Right atrium auricular region (tissue), 2 donors: ENCODE measurements at places on chromosomes 7 and 10. TPM values are rescaled to one million over a fixed set of nuclear protein-coding genes. Genes with fewer than 3 reads are reported as not detected.

GRCh38 chr10:33537066-33537465 is 202.6 kb upstream of the NRP1 start:
- no peaks in the 10 kb centered on the region for H3K36me3 ChIP-seq
- no peaks in the 10 kb centered on the region for H3K4me1 ChIP-seq
- no peak overlapping the region for H3K27ac ChIP-seq
- no peaks in the 10 kb centered on the region for H3K27me3 ChIP-seq
- DNase-seq = no peak
- H3K4me3 ChIP-seq = no peak overlapping the region

DNA sequence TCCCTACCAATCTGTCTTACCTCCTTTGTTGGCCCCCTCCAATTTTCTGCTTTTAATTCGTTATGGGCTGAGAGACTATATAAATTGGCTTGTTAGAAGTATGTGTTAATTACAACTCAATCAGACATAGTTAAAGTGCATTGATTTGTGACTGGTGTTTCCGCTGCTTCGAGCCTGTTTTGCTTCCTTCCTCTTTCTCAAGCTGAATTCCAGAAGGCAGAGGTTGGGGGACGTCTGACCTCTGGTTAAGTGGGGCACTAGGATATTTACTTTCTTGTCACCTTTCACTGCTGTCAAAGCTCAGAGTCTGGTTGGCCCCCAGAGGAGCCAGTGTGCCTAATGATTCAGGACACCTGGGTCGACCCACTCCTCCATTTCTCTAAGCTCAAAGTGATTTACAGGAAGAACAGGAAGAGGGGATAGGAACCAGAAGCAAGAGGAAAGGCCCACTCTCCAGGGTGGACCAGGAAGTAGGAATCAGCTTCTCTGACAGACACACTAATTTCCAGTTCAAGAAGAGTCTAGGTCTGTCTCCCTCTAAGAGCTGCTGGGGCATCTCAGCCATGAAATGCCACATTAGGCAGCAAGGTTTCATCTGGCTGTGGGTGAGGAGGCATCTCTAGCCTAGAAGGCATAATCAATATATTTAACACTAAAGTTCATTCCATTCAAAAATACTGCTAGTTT is 397.2 kb upstream of the NPVF start:
- peak overlapping the region; percentile 56 for H3K27ac ChIP-seq
- H3K4me1 ChIP-seq = no peaks in the 10 kb centered on the region
- DNase-seq = no peak
- no peaks in the 10 kb centered on the region for H3K36me3 ChIP-seq
- H3K4me3 ChIP-seq = no peak overlapping the region
- no peaks in the 10 kb centered on the region for H3K27me3 ChIP-seq

GRCh38 chr10:86712317-86712707 is 44.0 kb downstream of the LDB3 start:
- DNase-seq = no peak
- no peaks in the 10 kb centered on the region for H3K4me1 ChIP-seq
- no peaks in the 10 kb centered on the region for H3K27me3 ChIP-seq
- peak overlapping the region; percentile 91 for H3K27ac ChIP-seq

SLC39A12 gene
- total RNA-seq = not detected

NRCAM gene
- total RNA-seq = 0.93 TPM

- no peaks in the 10 kb centered on the region for H3K36me3 ChIP-seq
- H3K27ac ChIP-seq = no peak overlapping the region
- no peaks in the 10 kb centered on the region for H3K27me3 ChIP-seq
- no peak overlapping the region for H3K4me3 ChIP-seq
- no peak for DNase-seq
Measured at GRCh38 chr7:88664630-88665233, 94.8 kb upstream of the ZNF804B start.

LIPK gene
- total RNA-seq = not detected

GRCh38 chr7:66974986-66975590 is 20.3 kb downstream of the SBDS start:
- no peak overlapping the region for H3K27ac ChIP-seq
- no peak overlapping the region for H3K4me3 ChIP-seq
- no peaks in the 10 kb centered on the region for H3K27me3 ChIP-seq
- no peaks in the 10 kb centered on the region for H3K4me1 ChIP-seq

SPAM1 gene
- total RNA-seq = not detected

- peaks cover 32% of the 10 kb centered on the region for H3K4me1 ChIP-seq
- no peaks in the 10 kb centered on the region for H3K27me3 ChIP-seq
- H3K27ac ChIP-seq = no peak overlapping the region
- no peak for DNase-seq
- H3K4me3 ChIP-seq = no peak overlapping the region
Measured at GRCh38 chr7:151748733-151749132, 128.2 kb downstream of the PRKAG2 start.

- DNase-seq = no peak
- H3K27ac ChIP-seq = no peak overlapping the region
- H3K27me3 ChIP-seq = no peaks in the 10 kb centered on the region
Measured at GRCh38 chr7:96061009-96061408, 260.9 kb downstream of the SLC25A13 start.

- H3K4me3 ChIP-seq = no peak overlapping the region
- DNase-seq = no peak
Measured at GRCh38 chr10:9052767-9053166, 998.3 kb downstream of the GATA3 start.

SFRP4 gene
- total RNA-seq = 11.9 TPM

CC2D2B gene
- 1.6 TPM for total RNA-seq

DNA sequence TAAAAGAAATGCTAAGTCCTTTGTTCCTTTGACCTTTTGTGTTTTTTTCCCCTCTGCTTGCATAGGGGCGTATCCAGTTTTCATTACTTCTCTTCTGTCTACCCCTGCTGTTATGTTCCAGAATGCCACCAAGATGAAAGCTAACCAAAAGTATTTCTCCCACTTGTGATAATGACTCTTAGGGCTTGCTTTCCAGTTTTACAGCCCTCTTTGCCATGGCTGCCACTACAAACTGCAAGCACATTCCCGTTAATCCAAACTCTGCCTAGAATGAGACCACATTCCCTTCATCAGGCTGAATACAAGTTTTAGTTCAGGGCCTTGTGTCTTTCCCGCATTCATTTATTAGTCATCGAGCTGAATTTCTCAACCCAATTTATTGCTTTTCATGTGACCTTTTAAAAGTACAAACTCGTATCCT is 23.6 kb upstream of the CD36 start:
- no peak for DNase-seq
- H3K27ac ChIP-seq = peak overlapping the region; percentile 87
- peaks cover 7% of the 10 kb centered on the region for H3K36me3 ChIP-seq
- no peak overlapping the region for H3K4me3 ChIP-seq
- no peaks in the 10 kb centered on the region for H3K4me1 ChIP-seq

- no peak overlapping the region for H3K4me3 ChIP-seq
- H3K4me1 ChIP-seq = no peaks in the 10 kb centered on the region
- no peak for DNase-seq
Measured at GRCh38 chr7:4782333-4783291, 7.2 kb downstream of the AP5Z1 start.

GRCh38 chr7:112566442-112567324 is 85.9 kb downstream of the LSMEM1 start:
- H3K4me1 ChIP-seq = no peaks in the 10 kb centered on the region
- H3K27me3 ChIP-seq = no peaks in the 10 kb centered on the region
- no peak overlapping the region for H3K4me3 ChIP-seq
- peak overlapping the region; percentile 66 for H3K27ac ChIP-seq

GRCh38 chr10:69358148-69358795 is 58.4 kb downstream of the TACR2 start:
- no peaks in the 10 kb centered on the region for H3K4me1 ChIP-seq
- no peak overlapping the region for H3K4me3 ChIP-seq
- no peak for DNase-seq
- no peaks in the 10 kb centered on the region for H3K27me3 ChIP-seq
- peaks cover 6% of the 10 kb centered on the region for H3K36me3 ChIP-seq

DNA sequence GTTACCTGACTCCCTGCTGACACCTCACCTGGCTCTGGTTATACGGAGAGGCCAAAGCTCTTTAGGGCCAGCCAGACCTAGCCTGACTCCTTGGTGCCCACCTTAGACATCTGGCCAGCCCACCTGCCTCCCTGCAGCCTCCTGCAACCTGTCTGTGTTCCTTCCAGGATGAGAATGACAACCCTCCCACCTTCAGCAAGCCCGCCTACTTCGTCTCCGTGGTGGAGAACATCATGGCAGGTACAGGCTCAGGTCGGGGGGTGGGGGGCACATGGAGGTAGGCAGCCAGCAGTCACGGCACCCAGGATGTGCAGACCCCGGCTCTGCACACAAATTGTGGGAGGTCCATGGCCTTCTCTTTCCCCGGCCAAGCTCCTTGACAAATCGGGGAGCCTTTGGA is 32.1 kb downstream of the C10orf105 start:
- H3K27ac ChIP-seq = no peak overlapping the region
- H3K27me3 ChIP-seq = no peaks in the 10 kb centered on the region
- no peak overlapping the region for H3K4me3 ChIP-seq
- no peaks in the 10 kb centered on the region for H3K36me3 ChIP-seq
- no peaks in the 10 kb centered on the region for H3K4me1 ChIP-seq

GRCh38 chr7:90267263-90267858 is 22.4 kb downstream of the CFAP69 start:
- H3K27me3 ChIP-seq = no peaks in the 10 kb centered on the region
- DNase-seq = no peak
- H3K4me1 ChIP-seq = no peaks in the 10 kb centered on the region
- no peak overlapping the region for H3K4me3 ChIP-seq
- no peak overlapping the region for H3K27ac ChIP-seq

DNA sequence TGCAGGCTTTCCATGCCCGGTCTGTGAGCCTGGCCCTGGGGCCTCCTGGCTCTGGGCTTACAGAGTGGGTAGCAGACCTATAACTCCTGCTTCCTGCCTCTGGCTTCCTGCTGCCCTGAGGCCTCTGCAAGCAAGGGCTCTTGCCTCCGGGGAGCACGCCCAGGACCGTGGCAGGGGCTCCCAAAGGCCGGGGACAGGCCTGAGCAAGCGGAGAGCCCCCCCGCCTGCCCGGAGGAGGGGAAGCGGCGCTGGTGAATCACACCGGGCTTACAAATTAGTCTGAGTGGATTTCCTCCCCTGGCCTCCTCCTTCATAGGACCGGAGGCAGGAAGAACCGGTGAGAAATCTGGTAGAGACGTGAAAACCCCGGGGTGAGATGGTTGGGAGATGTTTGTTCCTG is 1.5 kb upstream of the MYL10 start:
- no peak overlapping the region for H3K27ac ChIP-seq
- no peak for DNase-seq
- no peaks in the 10 kb centered on the region for H3K27me3 ChIP-seq
- no peaks in the 10 kb centered on the region for H3K36me3 ChIP-seq
- H3K4me1 ChIP-seq = no peaks in the 10 kb centered on the region

- no peaks in the 10 kb centered on the region for H3K36me3 ChIP-seq
- no peaks in the 10 kb centered on the region for H3K4me1 ChIP-seq
- H3K4me3 ChIP-seq = no peak overlapping the region
- no peak overlapping the region for H3K27ac ChIP-seq
- DNase-seq = no peak
Measured at GRCh38 chr7:74420006-74420405, 33.7 kb upstream of the GTF2IRD1 start.

GRCh38 chr10:125084614-125085257 is 75.6 kb downstream of the CTBP2 start:
- H3K36me3 ChIP-seq = peaks cover 12% of the 10 kb centered on the region
- no peaks in the 10 kb centered on the region for H3K27me3 ChIP-seq
- H3K4me1 ChIP-seq = peaks cover 59% of the 10 kb centered on the region
- no peak overlapping the region for H3K4me3 ChIP-seq
- DNase-seq = peak; percentile 84

DNA sequence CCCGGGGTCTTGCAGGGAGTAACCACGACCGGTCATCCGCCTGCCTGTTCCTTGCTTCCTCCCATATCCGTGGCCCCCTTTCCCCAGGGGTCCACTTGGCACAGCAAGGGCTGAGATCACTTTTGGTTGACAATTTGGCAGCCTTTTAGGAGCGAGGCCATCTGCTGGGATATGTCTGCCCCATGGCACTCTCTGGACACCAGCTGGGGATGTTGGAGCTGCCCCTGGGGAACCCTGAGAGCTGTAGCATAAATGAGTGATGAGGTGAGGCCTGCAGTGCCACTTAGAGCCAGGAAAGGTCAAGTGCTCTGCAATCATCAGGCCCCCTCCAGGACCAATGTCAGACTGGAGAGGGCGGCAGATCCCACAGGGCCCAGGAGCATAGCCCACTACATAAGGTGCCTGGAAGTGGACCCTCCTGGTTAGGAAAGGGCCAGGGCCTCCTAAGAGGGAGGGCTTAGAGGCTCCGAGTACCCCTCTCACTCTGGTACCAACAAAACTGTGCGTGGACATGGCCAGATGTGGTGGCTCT is 92.1 kb downstream of the HIP1 start:
- no peak for DNase-seq
- no peaks in the 10 kb centered on the region for H3K27me3 ChIP-seq
- H3K36me3 ChIP-seq = no peaks in the 10 kb centered on the region
- H3K4me1 ChIP-seq = peaks cover 21% of the 10 kb centered on the region

GRCh38 chr7:155744971-155745683 is 67.1 kb downstream of the SHH start:
- H3K4me1 ChIP-seq = no peaks in the 10 kb centered on the region
- H3K36me3 ChIP-seq = peaks cover 51% of the 10 kb centered on the region
- DNase-seq = no peak
- H3K27me3 ChIP-seq = no peaks in the 10 kb centered on the region
- H3K27ac ChIP-seq = no peak overlapping the region
- no peak overlapping the region for H3K4me3 ChIP-seq
